ENCODE measurements at places on chromosomes 7 and 10.

DNA sequence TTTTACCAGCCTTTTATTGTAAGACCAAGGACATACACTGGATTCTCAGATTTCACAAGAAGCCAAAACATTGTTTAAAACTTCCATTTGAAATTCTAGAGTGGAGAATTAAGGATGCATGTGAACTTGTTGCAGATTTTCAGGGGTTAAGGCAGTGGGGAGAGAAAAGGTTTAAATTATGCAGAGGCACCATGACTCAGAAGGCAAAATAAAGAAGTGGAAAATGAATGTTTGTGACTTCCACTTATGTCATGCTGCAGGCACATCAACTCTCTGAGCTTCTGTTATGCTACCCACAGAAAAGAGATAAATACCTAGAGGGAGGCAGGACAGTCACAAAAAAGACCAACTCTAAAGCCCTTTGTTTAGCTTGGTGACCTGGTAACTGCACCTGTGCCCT, 84.4 kb upstream of the BET1 start:
- no peak for DNase-seq

DNA sequence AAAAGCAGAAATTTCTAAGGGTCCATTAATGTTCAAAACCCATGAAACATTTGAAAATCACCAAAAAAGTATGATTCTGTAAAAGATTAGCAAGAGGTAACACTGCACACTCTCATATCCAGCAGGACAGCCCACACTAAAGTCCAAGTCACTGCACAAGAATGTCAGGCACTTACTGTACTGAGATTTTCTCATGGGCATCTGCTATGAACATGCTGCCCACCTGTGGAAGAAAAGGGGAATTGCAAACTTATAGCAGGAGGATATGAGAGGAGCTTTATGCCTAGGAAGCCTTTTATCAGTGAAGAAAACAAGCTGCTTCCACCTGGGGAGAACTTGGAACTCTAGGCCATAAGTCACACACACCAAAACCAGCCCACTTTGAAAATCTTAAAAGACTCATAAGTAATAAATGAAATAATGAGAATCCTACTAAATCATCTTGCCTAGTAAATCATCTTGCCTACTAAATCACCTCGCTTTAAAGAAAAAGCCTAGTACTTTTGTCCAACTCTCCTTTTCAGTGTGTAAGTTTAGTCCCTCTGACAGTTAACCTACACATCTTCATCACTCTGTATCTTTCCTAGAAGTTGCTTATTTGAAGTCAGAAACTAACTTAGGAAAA, 46.1 kb downstream of the ARMH3 start:
- peak; percentile 85 for DNase-seq

- DNase-seq = no peak
Measured at GRCh38 chr7:1677206-1678080, 7.4 kb downstream of the ELFN1 start.

DNA sequence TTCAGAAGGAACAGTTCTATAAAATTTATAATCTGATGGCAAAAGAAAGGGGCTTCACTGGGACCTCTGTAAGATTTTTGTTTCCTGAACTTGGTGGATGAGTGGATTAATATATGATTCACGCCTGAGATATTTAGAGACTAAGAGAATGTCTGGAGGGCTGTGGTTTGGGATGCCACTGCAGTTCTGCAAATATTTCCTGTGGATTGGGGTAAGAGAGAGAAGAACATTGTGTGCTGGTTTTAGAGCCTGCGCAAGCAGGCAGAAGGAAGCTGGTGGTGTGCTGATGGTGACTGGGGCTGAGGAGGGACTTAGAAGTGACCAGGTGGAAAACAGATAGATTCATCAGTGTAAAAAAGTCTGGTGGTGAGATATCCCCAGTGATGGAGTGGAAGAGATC, 87.0 kb downstream of the SUGCT start:
- no peak for DNase-seq

DNA sequence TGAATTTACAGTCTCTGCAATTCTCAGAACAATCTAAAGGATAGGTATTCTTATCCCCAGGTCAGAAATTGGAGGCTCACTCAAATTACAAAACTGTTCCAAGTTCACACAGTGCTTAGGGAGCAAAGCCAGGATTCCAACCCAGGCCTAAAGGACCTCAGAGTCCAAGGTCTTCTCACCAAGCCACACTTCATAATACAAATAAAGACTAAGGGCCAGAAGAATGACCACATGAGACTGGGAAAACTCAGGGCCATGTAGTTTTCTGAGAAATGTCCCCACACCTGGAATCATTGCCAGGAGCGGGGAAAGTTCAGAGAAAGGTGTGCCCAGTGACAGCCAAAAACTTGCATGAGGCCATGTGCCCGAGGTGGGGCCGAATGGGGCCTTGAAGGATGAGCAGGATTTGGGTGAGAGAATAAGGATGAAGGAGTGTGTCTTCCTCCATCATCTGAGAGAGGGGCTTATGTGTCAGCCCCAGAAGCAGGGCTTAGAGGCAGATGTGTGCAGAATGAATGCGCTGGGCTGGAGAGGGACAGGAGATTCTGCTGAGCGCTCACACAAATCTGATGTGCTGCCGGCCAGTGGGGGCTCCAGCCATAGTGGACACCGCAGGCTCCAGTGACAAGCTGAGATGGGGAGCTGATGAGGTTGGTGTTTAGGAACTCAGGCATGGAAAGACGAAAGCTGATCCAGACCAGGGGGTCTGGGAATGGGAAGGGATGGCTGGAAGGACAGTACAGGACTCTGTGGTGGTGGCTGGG, 35.9 kb downstream of the BLNK start:
- DNase-seq = no peak

DNA sequence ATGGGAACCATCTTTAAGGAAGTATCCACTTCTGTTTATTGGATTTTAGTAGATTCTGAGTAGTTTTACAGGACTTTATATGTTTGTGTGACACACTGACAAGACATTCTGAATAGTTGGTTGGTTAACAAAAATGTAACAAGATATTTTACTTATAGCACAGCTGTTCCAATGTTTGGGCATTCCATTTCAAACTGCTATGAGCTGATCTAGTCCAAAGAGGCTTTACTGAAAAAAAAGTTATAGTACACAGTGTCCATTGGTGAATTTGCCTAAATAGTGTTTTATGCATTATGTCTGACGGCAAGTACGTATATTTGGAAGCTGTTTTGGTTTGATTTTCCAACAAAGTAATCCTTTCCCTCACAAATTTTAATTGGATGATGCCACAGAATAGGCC, 99.1 kb downstream of the SAMD9 start:
- DNase-seq = peak; percentile 46

GRCh38 chr10:3735175-3735574, 49.8 kb downstream of the KLF6 start:
- DNase-seq = no peak

DNA sequence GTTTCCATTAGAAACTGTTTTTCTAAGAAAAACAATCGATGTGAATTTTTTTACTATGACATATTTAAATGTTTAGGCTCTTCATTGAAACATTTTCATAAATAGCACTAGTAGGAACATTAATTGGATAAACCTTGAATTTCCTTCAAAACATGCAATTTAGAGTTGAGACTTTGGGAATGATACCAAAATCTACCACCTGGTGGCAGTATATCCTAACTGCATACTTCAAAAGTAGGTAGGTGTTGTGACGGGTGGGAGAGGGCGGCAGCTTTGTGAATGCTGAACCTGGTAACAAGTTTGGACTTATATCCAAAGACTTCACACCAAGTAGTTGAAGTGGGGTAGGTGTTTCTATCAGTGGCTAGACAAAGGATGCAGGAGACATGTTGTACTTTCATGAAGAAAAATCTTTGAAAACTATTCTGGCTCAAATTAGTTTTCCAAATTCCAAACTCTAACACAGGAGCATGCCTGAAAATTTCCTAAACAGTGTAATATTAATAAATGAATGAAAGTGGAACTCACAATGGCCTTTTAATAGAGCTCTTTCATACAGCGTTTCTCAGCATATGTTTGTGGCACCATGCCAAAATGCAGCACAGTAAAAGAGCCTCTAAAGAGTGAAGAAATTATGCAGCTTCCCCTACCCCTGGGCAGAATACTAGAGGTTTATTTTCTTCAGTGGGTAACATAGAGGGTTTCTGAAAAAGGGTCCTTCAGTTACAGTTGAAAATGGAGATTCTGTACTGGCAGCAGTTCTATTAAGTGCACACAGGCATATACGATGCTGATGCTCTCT, 201.0 kb upstream of the TPK1 start:
- peak; percentile 78 for DNase-seq

DNA sequence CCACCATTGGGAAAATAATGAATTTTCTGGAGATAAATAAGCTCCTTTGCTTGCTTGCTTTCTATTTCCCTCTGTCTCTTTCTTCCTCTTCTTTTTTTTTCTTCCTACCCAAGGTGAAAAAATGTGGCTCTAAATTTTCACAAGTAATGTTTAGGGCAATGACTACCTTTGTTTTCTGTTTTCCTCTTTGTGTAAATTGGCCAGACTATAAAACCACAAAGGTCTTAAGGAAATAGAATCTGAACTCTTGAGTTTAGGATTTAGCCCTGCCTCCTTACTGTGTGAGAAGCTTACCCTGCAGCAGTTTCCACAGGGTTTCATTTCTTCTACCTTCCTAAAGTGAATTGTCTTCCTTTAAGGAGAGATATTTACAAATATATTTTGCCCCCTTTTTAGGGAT, 330.4 kb downstream of the ARL4A start:
- DNase-seq = no peak

GRCh38 chr10:103881416-103882284, 26.3 kb upstream of the SH3PXD2A start:
- no peak for DNase-seq

DNA sequence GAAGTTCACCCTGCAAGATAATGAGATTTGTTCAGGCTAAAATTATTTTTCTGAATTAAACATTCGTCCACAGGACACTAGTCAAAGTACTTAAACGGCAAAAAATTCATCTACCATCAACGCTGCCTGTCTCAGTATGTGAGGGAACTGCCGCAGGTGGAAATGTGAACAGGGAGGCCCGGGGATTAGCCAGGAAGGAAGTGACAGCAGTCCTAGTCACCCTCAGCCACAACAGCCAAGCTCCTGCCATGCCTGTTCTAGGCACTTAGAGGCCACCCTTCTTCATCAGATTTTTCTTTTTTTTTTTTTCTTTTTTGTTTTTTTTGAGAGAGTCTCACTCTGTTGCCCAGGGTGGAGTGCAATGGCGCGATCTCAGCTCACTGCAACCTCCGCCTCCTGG, 9.4 kb downstream of the NUDT5 start:
- DNase-seq = no peak

Data from lung (tissue), 17 donors.